Activated CD8-positive, alpha-beta memory T cell treated with anti-CD3 and anti-CD28 coated beads, Interleukin-2, amount 50 U/mL, for 4 hours (primary cell): ENCODE measurements at places on chromosomes 7 and 10.

GRCh38 chr10:543862-544822, 145.3 kb downstream of the DIP2C start:
- no peak for DNase-seq

GRCh38 chr7:27602766-27603165, 59.9 kb downstream of the HIBADH start:
- no peak for DNase-seq

DNA sequence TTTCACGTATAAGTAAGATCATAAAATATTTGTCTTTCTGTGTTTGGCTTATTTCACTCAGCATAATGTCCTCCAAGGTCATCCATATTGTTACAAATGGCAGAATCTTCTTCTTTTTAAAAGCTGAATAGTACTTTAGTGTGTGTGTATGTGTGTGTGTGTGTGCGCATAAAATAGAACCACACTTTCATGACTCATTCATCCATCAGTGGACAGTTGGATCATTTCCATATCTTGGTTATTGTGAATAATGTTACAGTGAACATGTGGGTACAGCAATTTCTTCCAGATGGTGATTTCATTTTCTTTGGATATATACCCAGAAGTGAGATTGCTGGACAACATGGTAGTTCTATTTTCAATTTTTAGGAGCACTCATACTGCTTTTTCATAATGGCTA, 622.4 kb downstream of the NRG3 start:
- DNase-seq: no peak

DNA sequence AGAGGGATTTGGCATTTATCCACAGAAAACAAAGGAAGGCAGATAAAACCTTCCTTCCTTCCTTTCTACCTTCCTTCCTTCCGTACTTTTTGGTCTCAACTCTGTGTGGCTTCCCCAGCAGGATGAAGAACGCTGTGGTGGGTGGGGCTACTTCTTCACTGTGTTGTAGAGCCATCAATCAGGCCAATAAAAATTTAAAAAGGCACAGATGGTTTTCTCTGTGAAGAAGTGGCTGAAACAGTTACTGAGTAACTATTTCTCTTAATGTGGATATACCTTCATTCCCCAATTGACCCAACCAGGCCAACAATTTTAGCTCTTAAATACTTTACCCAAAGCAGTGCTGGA, 75.8 kb downstream of the ZNF92 start:
- DNase-seq: no peak

GRCh38 chr7:147915781-147916180, 674.8 kb upstream of the C7orf33 start:
- no peak for DNase-seq

GRCh38 chr7:29398011-29398410, 165.6 kb upstream of the PRR15 start:
- DNase-seq: no peak

- DNase-seq: no peak
Observed at GRCh38 chr7:32070406-32071360, at the start of gene PDE1C. PDE1C (minus strand) TSS chr7:32070407.

GRCh38 chr7:20327055-20327454, 3.6 kb upstream of the ITGB8 start:
- no peak for DNase-seq

DNA sequence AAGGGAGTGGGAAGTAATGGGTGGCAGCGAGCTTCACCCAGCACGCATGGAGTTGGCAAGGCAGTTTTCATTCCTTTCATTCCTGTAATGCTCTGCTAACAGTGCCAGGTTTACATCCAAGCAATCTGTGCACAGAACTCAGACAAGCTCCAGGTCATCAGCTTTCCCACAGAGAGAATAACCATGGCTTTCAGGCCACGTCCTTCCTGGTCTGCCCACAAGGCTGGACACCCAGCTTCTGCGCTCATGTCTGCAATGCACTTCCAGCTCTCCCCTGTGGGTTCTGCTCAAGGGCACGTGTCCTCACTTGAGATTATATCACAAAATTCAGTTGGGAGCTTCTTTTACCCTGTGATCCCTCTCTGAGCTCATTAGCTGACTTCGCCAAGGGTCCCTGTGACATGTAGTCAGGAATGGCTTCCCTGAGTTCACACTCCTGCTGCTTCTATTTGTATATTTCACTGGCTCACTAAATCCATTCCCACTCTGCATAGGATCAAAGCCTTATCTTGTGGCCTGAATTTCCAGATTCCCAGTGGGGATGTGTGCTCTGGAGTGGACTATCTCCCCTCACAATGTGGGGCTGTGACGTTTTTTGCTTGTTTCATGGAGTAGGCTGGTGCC, 18.6 kb downstream of the AKR1C2 start:
- no peak for DNase-seq

DNA sequence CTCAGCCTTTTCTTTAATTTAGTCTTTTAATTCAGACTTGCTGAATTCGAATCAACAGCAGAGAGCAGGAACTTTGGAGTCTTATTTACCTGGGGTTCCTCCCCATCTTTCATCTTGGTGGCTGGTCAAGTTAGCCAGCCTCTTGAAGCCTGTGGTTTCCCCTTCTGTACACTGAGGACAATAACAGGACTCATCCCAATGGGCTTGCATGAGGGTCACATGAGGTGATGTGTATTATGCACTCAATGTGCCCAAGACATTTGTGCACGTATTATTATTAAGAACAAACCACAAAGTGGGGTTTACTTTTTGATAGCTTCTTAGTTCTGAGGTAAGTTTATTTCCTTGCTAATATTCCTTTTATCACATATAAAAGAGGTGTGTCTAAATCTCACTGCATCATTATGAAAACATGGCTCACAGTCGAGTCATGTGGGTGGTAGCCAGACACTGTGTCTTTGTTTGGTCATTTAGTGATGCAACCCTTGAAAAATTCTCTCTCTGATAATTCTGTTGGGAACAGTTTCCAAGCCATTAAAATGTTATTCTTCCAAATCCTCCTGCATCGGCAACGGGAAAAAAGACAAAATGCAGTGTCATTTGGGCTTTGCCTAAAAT, 86.5 kb upstream of the GRB10 start:
- no peak for DNase-seq

DNA sequence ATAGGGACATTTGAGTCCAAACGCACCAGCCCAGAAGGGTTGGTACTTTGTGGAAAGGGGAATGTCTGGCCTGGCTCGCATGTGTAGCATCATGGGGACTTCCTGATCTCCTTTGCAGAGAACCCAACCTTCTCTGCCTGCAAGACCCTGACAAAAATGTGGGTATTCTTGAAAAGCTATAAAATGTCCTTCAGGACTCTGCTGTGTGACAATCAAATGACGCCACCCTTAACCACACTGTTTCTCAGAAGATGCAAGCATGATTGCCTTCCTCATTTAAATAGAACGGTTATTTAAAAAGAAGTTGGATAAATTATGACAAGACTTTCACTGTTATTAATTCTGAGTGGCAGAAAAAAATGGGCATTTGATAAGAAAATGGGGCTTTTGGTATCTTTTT, 15.1 kb upstream of the GPR15LG start:
- DNase-seq: no peak

GRCh38 chr7:130356121-130356875, 11.7 kb downstream of the CPA5 start:
- no peak for DNase-seq

DNA sequence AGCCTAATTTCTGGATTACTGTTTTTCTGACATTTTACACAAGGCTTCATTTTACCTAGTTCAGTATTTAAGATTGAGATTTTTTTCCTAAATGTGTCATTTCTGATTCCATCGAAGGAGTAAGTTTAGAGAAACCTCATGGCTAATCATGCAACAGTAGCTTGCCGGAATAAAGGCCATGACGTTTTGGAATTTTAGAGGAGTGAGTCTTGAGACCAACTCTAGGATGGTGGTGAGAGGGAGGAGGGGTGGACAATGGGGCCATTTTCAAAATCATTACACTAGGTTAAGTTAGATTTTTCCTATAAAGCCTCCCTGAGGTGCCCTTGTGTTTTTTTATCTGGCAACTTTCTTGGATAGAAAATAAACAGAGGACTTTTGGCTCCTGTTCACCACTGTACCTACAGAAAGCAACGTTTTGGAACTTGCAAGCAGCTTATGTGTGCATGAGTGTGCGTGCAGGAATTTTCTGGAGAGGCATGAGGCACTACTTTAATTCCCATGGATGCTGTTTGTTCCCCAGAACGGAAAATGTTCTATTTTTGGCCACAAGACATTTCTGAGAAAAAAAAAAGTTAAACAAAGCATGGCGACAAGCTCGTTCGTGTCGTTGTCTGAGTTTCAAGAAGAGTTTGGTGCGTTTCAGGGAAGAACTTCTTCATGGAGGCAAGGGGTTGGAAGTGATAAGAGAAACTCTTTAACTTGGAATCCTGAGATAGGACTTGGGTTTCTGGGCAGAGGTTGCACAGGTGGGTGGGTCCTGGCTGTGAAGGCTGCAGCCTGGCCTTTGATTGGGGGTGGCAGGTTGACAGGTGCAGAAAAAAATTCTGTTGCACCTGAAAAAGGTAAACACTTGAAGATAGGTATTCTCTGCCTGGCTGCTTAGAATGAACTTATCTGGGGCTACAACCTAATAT, 178.1 kb downstream of the PTEN start:
- no peak for DNase-seq

DNA sequence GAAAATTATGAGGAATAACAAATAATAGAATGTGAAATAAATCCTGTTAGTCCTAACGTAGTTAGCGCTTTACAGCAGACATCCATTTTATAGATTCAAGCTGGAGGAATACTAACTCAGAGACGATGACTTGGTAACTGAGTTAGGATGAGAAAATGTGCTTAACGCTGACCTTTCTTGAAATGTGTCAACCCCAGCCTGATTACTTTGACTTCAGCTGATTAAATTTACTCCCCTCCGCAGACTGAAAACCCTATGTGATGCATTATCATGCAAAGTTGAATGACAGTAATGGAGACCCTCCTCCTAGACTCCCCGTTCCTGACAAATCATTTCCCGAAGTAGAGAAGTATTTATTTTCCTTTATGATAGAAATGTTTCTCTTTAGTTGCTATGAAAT, 54.5 kb downstream of the WDFY4 start:
- no peak for DNase-seq

- no peak for DNase-seq
Observed at GRCh38 chr10:124825702-124826101, 24.1 kb downstream of the ABRAXAS2 start.

DNA sequence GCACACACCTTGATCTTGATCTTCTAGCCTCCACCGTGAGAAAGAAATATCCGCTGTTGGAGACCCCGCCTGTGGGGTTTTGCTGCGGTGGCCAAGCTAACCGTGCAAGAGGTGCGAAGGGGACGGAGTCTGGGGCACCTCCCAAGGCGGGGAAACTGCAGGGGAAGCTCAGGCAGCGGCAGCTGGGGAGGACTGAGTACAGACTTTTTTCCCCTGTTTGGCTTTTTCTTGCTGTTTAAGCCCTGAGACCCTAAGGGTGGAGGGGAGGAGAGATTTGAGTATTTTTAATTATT, 108.0 kb downstream of the DNAJB6 start:
- no peak for DNase-seq

GRCh38 chr10:79437111-79437814, 8.2 kb downstream of the ZCCHC24 start:
- no peak for DNase-seq

- no peak for DNase-seq
Observed at GRCh38 chr10:4809156-4809555, 16.9 kb upstream of the AKR1E2 start.

DNA sequence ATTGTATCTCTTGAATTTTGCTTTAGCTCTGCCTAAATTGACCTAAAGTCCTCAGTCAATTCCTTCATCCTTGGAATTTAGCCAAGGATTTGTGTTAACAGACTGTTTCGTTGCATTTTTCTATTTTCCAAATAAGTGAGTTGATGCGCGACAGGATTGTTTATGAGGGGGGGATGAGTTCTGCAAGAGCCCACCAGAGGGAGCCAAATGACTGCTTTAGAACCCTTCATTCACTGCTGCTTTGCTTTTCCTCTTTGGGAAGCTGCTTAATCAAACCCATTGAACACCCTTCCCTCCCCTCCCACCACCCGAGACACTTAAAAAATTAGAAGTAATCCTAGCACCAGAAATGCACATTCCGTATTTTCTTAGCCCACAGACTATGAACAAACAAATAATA, 33.7 kb upstream of the PTF1A start:
- peak; percentile 22 for DNase-seq

- no peak for DNase-seq
Observed at GRCh38 chr10:13165177-13165576, 3.8 kb downstream of the MCM10 start.

GRCh38 chr7:18330548-18330947, 165.0 kb upstream of the HDAC9 start:
- no peak for DNase-seq

GRCh38 chr7:86574006-86574405, 69.7 kb upstream of the GRM3 start:
- no peak for DNase-seq

GRCh38 chr7:1377111-1377909, 82.0 kb downstream of the MICALL2 start:
- DNase-seq: no peak

- no peak for DNase-seq
Observed at GRCh38 chr10:122782911-122783310, 62.7 kb downstream of the CUZD1 start.

DNA sequence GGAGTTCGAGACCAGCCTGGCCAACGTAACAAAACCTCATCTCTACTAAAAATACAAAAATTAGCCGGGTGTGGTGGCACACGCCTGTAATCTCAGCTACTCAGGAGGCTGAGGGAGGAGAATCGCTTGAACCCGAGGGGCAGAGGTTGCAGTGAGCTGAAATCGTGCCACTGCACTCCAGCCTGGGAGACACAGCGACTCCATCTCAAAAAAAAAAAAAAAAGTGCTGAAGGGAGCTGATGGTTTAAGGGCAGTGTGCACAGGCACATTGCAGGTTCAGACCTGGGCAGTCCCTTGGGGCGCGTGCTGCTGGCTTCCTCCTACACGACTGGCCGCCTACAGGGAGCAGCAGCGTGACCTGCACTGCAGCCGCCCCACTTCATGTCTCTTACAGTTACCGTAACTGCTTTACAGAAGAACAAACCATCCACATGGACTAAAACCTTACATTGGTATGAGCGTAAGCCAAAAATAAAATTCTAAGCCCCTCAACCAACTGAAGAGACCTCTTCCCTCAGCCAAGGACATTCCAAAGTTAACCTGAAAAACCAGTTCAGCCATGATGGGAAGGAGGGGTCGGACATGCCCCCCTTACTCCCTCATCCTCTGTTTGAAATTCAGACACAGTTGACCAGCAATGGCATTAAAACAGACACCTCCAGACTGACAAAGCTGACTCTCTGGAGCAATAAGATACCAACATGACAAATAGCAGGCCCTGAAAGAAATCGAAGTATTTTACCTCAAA, 262.2 kb downstream of the ZMYND11 start:
- DNase-seq: no peak
